NCI-H1930 (cell line): ENCODE measurements at places on chromosomes 4 and X.

DNA sequence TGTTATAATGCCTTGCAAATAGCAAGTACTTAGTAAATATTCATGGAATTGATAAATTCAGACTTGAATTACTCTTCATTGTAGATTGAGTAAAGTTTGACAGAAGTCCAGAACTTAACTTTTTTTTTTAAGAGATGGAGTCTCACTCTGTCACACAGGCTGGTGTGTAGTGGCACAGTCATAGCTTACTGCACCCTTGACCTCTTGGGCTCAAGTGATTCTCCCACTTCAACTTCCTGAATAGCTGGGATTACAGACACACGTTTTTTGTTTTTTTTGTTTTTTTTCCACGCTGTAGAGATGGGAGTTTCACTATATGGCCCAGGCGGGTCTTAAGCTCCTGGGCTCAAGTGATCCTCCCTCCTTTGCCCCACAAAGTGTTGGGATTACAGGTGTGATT is 32.1 kb downstream of the UBE2K start:
- DNase-seq = no peak

DNA sequence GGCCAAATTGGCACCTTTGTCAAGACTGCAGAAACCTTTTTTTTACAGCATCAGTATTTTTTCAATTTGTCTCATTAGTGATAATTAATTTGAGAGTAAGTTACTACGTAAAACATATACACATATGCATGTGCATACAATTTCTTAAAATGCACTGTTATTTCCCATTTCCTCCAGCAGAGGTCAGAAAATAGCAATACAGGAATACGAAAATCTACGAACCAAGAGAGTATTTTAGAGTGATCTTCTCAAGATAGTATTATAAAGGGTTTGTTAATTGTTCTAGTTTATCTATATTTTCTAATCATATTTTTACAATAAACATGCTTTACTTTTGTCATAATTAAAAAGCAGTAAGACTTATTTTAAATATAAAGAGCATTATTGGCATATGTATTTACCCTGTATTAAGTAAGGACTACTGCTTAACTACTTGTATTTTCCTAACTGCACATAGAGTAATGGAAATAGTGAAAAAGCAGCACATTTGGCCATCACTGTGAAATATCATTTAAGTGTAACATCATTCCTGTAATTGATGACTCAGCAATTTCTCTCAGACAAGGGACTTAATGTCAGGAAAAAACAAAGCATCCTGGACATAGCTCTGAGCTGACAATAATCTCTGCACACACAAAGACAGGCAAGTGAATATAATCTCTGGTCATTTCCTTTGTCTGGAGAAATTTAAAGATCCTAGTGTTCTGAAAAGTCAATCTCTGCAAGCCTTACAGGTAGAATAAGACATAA is 45.6 kb downstream of the MAOB start:
- DNase-seq = no peak

DNA sequence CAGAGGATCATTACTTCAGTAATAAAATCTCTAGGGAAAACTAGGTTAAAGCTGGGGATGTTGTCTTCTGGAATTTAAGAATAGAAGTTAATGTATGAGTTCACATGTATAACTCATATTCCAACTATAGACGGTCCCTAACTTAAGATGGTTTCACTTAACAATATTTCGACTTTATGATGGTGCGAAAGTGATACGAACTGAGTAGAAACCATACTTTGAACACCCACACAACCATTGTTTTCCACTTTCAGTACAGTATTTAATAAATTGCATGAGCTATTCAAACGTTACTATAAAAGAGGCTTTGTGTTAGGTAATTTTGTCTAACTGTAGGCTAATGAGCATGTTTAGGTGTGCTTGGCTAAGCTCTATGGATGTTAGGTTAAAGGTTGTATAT is 38.7 kb downstream of the CCSER1 start:
- no peak for DNase-seq

DNA sequence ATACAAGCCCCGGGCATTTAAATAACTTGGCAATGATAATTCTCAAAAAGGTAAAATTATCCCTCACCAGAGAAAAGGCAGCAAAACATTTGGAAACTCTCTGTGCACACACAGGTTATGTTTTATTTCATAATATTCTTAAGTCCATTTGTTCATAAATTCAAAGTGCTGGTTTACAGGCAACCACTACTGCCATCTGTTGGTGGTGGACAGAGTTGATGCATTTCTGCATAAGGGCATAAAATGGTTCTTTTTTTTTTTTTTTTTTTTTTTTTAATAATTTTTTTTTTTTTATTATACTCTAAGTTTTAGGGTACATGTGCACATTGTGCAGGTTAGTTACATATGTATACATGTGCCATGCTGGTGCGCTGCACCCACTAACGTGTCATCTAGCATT is 31.5 kb upstream of the IL21 start:
- no peak for DNase-seq

GRCh38 chr4:25914670-25915352 is 791 bp downstream of the SMIM20 start:
- no peak for DNase-seq

DNA sequence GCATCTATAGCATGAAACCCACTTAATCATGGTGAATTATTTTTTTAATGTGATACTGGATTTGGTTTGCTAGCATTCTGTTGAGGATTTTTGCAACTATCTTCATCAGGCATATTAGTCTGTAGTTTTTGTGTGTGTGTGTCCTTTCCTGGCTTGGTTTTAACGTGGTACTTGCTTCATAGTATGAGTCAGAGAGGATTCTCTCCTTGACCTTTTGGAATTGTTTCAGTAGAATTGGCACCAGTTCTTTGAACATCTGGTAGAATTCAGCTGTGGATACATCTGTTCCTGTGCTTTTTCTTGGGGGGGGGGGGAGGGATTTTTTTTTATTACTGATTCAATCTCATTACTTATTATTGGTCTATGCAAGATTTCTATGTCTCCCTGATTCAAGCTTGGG is 232.0 kb upstream of the KLF8 start:
- DNase-seq = no peak

DNA sequence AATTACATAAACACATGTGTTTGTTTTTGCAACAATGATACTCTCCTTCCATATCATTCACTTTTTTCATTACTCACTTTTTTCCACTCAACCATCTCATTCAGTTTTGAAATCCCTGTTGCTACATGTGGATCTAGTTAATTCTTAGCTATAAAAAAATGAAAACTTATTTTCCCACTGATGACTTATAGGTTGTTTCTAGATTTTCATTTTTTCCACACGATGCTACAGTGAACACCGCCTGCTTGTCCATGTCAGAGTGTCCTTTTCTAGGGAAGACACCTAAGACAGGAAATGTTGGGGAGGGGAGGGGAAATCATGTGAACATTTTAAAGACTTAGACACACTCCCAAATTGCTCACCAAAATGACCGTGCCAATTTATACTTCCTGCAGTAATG is 70.2 kb downstream of the SUPT20HL2 start:
- no peak for DNase-seq

- DNase-seq = no peak
Measured at GRCh38 chr4:1238676-1239000, 10.3 kb downstream of the CTBP1 start.

DNA sequence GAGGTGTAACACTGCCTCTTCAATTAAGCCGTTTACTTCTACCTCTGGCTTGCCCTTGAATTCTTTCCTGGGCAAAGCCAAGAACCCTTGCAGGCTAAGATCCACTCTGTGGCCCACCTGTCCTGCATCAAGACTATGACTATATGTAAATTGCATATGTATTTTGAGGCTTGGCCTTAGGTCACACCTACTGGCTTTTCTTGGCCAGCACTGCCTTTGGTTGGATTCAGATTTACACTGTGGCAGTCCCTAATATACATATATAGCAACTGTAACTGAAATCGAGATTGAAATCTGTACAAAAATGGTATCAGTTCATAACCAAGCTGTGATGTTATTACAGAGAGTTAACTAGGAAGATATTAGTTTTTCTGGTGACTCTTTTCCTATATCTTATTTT is 151.5 kb downstream of the CFAP47 start:
- DNase-seq = no peak

- DNase-seq = no peak
Measured at GRCh38 chrX:10198254-10198653, 41.5 kb downstream of the CLCN4 start.

DNA sequence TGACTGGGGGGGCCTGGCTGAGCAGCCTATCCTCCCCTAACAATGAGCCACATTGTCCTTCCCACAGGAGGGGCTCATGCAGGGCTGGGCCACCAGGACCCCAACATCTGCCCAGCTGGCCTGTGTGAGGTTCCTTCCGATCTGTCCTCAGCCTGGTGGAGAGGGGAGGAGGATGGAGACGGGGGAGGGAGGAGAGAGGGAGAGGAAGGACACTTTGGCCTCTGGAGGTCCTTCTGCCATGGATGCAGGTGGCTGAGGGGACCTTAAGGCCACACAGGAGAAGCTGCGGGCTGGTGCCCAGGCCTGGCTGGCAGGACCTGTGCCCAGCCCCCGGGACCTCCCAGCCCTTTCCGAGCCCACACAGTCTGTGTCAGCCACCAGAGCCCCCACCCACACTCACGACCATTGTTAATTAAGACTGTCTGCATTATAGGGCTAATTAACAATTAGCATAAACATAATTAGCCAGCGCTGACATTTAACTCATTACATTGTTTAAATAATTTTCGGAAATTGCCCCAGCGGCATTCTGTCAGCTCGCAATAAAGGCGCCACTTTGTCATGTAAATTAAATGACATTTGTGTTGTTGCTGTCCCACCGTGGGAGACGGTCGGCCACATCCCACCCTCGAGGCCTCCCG is 53.0 kb upstream of the NKX1-1 start:
- no peak for DNase-seq

- DNase-seq = no peak
Measured at GRCh38 chr4:179352221-179352620, 1910.0 kb upstream of the AGA start.

GRCh38 chr4:54913751-54914526 is 211.5 kb downstream of the KDR start:
- no peak for DNase-seq

GRCh38 chrX:10939424-10939823 is 171.7 kb upstream of the HCCS start:
- DNase-seq = no peak

- no peak for DNase-seq
Measured at GRCh38 chrX:129613596-129613995, 41.2 kb downstream of the APLN start.

DNA sequence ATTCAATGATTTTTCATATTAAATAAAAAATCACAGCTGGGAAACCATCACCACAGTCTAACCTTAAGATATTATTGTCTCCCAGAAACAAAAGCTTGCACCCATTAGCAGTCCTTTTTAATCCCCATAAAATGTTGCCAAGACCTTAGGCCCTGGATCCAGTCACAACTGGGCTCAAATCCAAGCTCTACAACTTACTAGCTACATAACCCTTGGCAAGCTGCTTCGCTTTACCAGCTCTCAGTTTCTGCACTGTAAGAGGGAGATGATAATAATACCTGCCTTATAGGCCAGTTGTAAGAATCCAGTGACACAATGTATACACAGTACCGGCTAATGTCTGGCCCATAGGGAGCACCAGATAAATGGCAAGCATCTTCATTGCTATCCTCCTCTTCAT is 400.9 kb upstream of the FGF13 start:
- DNase-seq = no peak
